ENCODE measurements at places on chromosomes 3 and 15.

DNA sequence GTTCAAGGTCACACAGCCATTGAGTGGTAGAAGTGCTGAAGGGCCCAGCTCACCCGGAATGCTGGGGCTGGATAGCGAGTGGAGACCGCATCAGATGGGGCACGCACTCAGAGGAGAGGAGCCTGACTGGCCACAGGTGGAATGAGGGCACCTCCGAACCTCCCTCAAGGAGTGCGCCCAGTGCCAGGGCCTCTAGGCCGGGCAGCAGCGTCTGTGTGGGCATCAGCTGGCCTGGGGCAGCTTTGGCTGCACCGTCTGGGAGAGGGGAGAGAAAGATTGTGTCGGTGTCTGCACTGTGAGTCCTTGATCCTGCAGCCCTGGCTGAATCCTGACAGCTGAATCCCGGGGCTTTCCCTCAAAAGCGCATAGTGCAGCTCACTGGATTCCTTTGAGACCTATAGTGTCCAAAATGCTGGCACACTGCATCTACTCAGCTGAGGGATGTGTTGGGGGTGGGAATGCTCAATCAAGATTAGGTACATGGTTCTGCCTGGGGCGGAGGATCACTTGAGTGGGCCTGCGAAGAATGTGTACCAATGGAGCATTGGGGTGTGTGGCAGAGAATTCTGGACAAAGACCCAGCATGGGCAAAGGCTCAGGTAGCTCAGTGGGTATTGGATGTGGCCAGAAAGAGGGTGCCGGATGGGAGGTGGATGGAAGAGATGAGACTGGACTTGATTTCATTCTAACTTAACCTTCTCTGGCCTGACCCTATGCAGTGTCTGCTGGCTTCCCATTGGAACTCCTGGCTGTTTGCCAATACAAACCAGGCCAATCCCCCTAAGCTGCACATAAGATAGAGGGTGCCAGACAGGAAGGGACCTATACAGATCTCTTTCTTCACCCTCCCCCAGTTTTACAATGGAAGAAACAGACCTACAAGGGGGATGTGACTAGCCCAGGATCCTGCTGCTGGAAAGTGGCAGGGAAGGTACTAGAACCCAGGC lies 950 bp downstream of the ANKDD1A start:
- DNase-seq: no peak

GRCh38 chr15:32649342-32649741 lies 7.8 kb downstream of the SCG5 start:
- peak; percentile 58 for DNase-seq

GRCh38 chr15:85276508-85276907 lies 103.9 kb upstream of the AKAP13 start:
- no peak for DNase-seq

- no peak for DNase-seq
Measured at GRCh38 chr3:99767291-99767690, 50.4 kb upstream of the CMSS1 start.

DNA sequence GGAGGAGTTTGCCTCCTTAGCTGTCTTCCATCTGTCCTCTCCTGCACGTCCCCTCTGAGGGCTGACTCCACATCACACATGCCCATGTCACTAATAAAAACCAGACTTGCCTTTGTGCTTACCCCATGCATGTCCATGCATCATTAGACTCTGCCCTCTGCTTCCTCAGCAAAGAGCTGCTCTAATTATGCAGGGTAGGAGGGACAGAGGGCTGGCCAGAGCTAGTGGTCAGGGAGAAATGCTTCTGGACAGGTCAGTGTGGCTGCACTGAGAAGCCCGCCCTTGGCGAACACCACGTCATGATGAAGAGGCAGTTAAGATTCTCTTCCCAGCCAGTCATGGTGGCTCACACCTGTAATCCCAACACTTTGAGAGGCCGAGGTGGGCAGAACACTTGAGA lies 8.9 kb downstream of the CA12 start:
- DNase-seq: no peak

DNA sequence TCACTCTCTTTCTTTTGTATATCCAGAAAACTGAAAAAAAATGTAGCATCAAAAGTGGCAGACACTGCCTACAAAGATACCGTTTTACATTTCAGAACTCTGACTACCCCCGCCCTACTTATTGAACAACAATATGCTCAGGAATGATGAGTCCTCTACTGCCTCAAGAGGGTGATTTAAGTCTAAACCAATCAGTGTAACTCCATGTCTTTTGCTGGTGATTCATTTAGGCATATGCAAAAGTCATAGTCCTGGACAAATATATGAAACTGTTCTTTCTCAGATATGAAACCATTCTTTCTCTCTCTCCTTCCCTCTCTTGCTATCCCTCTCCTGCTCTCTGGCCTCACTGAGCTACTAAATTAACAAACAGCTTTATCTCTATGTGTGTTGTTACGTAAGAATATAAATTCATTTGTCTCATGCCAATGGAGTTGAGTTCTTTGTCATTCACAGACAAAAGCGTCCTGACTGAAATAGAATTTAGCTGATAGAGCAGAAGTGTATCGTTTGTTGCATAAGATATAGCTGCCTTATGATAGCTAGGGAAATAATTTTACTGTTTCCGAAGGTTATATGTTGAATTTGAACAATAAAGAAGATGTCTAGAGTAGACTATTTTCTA lies 133.7 kb upstream of the OSTN start:
- no peak for DNase-seq

- DNase-seq: peak; percentile 1
Measured at GRCh38 chr3:55899887-55900286, 412.8 kb upstream of the WNT5A start.

- no peak for DNase-seq
Measured at GRCh38 chr3:128447561-128448013, 19.1 kb downstream of the DNAJB8 start.

DNA sequence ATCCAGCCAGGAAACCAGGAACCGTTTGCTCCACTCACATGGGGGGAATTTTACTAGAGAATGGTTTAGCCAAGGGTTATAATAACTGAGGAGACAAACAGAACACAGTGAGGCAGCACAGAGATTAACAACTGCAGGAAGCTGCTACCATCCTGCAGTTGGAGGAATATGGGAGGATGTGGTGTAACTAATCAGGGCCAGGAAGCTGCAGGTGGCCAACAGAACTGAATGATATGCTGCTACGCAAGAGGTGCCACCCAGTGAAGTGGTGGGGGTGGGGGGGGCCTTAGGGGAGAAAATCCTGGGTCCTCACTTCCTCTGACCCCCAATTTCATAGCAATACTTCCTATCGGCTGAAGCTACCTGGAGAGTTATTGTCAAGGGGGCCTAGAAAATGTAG lies 306.4 kb upstream of the STT3B start:
- DNase-seq: peak; percentile 86

DNA sequence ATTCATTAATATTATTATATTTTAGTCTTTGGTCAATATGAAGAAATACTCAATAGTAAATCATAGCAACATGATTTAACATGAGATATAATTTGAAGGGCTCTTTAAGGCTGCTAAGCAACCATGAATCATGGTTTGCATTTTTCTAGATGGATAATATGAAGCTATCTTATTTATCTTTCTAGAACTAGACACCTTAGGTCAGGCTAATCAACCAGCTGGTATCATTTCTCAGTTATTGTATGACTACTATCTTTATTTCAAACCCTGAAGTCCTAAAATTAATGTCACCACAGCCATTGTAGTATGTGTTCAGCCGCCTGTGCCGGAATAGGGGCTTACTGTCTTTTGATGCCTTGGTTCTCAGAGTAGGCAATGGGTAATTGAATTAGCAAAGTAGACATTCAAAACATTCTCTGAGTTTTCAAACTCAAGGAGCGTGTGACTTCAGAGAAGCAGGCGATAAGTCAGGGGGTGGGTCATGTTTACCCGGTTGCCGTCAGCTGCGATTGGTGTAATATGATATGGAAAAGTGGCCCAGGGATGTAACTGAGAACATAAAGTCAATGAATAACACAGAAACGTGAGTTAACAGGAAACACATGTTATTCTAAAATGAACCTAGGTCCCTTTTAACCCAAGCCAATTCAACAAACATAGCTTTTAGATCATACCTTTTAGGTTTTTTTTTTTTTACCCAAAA lies 93.4 kb upstream of the CTDSPL start:
- no peak for DNase-seq

DNA sequence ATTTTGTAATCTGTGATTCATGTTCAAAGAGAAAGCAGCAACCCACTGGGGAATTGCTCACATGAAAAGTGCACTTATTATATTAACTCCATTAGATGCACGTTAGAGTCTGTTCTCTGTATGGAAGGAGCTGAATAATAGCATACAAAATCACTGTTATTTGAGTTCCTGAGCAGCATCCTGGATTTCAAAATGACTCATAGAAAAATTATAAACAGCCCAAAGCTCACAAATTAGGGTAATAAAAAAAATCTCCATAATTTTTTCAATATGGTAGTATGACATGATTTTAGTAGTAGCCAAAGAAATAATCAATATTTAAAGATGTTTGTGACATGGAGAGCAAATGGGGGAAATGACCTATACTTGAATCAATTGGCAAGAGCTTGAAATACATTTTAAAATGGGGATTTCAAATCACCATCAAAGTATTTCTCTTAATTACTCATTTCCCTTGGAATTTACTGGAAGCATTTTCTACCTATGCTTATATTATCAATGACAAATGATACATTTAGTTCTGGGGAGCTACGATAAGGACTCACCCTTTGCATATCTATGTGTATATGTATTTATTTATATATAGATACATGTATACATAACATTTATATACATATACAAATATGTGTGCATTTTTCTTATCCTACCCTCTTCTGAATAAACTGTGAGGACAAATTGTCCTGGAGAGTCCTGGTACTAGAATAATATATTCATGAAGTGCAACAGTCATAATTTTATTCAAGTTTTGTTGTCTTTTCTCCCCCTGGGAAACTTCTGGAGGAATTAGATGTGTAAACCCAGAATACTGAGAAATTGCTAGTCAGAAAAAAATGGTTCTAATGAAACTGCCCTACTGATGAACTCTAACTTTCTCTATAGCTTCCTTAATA lies 116.3 kb downstream of the RPL22L1 start:
- no peak for DNase-seq

DNA sequence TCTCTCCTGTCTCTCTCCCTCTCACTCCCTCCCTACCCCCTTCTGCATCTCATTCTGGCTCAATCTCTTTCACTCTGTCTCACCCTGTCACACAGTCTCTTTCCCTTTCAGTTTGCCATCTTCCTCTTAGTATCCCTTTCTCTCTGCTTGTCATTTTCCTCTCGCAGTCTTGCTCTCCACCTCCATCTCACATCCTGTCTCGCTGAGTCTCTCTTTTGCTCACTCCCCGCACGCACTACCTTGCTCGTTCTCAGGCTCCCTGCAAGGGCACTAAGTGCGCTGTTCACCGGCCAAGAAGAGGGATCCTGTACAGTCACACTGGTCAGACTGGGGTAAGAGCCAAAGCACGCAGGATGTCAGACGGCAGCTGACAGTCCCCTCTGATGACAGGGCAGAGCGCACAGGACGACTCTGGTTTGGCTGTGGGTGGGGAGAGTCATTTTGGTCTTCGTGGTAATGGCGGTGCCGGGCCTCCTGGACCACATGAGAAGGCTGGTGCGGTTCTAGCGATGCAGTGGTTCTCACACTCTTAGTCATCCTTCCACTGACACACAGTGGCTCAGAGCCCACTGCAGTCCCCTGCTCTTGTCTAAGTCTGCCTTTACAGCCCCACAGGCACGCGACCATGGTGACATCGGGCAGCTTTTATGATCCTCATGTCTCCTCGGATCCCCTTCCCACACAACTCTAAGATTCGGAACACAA lies 356.8 kb downstream of the FOXP1 start:
- peak; percentile 74 for DNase-seq

DNA sequence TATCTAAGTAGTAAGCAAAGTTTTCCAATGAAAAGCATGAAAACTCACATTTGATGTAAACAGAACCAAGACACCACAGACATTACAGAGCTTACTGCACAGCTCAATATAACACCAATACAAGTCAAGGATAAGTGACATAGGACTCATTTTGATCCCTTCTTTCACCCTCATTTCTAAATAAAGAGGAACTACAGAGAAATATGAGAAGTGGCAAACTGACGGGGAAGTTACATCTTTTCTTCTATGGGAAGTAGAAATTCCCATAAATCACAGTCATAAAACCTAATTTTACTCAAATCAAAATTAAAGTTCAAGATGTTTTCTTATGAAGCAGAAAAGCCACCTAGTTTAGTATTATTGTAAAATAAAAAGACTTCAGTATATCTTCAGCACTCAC lies 3.8 kb downstream of the ATG3 start:
- no peak for DNase-seq

DNA sequence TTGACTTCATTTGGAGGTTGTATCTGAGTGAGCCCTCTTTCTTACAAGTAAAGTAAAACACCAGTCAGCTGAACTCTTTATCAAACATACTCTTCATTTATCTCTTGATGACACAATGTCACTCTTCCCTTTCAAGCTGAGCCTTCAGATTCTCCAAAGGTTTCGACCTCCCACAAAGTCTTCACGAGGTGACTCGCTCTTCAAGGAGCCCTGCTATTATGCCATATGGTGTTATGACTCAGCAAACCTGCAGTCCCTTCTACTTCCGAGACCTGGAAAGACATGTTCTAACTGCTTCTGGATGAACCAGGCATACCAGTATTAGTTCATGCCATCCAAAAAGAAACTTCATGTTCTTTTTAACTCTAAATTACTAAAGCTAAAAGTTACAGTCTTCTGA lies 23.1 kb downstream of the AADAC start:
- peak; percentile 67 for DNase-seq

DNA sequence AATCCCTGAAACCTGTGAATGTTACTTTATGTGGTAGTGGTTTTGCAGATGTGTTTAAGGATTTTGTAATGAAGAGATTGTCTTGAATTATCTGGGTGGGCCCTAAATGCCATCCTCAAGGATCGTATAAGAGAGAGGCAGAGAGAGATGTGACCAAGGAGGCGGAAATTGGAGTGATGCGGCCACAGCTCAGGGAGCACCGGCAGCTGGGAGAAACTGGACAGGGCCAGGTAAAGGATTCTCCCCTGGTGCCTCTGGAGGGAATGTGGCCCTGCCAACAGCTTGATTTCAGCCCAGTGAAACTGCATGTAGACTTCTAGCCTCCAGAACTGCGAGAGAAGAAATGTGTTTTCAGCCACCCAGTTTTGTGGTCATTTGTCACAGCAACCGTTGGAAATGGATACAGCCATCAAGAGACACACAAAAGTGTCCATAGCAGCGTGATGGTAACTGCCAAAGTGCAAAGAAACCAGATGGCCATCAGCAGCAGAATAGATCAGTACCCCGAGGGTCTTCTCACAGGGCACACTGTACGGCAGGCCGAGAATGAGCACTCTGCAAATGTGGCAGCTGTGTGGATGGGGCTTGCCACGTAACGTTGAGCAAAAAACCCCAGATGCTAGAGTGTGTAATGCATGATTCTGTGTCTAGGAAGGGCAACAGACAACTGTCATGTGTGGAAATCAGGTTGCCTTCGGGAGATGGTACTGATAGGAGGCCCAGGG lies 12.2 kb downstream of the APBA2 start:
- DNase-seq: no peak

GRCh38 chr3:183260167-183260904 lies 7.3 kb downstream of the B3GNT5 start:
- DNase-seq: peak; percentile 83

- DNase-seq: no peak
Measured at GRCh38 chr3:22228705-22229104, 477.7 kb upstream of the ZNF385D start.

- peak; percentile 84 for DNase-seq
Measured at GRCh38 chr15:48507416-48508065, 138.0 kb downstream of the FBN1 start.
